ENCODE measurements at places on chromosomes 4 and X.

DNA sequence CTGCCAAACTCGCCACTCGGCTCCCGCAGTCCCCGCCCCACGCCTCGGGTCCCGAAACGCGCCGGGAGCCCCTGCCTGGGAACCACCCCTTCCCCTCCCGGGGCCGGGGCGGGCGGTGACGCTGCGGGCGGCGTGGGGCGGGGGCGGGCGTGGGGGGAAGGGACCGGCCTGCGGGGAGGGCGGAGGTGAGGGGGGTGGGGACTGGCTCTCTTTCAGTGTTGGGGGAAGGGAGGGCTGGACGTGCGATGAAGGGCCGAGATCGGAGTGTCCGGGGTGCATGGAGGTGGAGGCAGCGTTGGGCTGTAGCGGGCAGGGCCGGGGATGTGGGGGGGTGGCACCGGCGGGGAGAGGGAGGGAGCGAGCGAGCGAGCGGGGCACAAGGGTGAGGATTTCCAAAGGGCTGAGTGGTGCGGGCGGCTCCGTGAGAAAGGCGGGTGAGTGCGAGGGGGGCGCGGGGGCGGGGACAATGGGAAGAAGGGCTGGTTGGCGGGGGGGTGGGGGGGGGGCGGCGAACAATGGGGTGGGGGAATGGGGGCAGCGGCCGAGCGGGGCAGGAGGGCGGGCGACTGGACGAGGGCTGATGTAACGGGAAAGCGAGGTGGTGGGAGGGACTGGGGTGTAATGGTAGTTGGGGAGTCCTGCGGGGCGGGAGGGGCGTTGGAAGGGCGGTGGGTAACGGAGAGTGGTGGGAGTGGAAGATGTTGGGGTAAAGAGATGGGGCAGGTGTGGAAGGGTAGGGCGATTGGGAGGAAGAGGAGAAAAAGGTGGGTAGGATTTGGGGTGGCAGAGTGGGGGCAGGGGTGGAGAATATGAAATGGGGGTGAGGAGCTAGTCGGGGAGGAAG, 578 bp downstream of the DCUN1D4 start:
- DNase-seq, result peak; percentile 58

DNA sequence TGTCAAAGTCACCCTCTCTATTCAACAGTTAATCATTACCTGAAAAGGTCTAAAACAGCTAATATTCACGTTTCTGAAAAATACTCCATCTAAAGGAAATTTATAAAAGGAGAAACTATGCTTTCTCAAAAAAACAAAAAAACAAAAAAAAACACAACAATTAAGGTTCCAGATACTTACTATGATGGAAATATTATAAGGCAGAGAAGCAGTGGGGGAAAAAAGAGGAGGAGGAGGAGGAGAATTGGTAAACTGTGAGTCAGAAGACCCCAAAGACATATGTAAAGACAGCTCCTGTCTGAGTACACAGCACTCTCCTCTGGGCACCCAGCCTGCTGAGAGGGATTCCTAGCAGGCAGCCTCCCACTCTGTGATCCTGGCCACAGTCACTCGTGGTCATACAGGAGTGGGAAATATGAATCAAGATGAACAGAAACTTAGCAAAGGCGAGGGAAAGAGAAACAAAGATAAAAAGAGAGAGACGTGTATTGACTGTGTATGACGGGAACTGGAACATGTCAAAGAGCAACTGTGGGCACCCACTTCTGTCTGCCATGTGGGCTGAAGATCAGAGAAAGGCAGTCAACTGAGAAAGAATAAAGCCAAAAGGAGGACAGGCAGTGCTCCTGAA, 12.5 kb downstream of the KLHL15 start:
- DNase-seq, result peak; percentile 7

DNA sequence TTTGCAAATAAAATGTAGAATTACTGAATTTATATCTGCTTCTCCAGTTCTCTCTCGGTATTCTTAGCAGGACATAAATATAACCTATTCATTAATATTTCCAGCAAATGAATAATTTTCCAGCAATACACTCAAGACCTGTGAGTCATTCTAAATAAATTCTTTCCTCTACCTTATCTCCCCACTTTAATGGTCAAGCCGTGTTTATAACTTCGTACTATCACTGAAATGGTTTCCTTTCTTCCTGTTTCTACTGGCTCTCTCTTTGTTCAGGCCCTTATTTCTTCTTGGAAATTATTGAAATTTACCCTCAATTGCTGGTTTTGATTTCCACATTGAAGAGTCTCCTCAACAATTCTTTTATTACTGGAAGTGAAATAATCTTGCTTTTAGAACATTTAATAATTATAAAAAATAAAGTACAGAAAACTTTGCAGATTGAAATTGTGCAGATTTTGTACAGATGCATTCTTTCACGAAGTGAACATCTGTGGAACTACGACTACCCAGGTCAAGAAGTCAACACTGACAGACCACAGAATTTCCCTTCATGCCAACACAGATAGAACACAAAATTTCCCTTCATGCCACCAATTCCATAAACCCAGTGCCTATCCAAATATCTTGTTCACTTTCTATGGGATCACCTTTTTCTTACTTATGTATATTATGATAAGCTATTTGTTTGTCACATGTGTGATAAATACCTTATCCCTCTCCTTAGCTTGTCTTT, 205.7 kb downstream of the FAT4 start:
- no peak for DNase-seq

DNA sequence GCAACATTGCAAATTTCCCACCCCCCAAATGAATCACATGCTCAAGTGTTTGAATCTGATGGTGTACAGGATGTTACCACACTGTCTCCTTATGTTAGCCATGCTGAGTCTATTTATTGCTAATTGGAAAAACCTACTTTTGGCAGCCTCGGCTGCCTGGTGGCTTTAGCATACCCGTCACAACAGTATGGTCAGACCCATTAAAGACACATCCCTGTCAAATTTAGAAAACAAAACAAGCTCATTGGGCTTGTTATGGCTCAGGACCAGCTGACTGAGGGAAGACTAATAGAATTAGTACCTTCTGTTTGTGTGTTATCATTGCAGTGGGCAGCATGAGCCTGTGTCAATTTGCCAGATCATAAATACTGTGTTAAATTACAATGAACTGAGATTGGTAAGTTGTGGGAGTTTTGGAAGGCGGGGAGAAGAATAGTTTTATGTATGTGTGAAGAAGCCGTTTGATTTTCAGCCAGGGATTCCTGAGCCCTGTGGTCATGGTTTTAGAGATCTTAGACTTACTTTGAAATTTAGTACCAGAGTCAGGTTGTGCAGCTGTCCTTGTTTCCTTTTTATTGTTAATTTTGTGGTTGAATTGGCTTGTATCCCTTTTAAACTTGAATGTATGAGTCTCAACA, 66.8 kb downstream of the POLA1 start:
- no peak for DNase-seq

DNA sequence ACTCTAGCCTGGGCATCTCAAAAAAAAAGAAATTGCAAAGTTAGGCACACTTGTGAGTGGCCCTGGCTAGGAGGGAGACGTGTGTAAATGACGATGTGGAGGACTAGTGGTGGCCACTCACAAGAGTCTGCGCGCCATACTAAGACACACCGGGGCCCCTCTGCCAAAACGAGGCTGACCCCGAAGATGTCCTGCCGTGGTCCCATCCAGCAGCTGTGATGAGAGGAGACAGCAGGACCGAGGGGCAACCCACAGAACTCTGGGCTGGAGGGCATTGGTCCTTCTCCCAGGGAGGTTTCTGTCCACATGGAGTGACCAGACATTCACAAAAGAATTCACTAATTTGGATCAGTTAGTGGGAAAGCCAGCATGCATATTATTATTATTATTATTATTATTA, 47.4 kb downstream of the NOP14 start:
- no peak for DNase-seq

GRCh38 chr4:14302021-14302420, 674.5 kb upstream of the BOD1L1 start:
- no peak for DNase-seq

DNA sequence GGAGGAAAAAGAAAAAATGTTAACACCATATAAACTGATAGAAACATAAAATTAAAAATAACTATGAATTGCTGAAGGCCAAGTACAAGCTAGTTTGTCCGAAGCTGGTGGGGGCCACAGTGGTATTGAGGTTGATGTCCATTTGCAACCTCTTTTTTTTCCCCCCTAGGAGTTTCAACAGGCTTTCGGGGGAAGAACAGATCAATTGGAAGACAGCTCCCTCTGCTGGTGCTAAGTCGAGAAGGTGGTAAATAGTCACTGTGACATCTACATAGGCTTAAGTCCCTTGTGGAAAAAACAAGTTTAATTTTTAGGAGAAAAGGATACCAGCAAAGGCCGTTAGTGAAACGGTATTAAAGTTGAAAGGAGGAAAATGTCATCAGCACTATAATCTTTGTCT, 115.7 kb upstream of the ZXDA start:
- DNase-seq, result no peak

GRCh38 chrX:136251041-136251991, at the start of gene MAP7D3:
TSS of gene MAP7D3 (minus strand) at chrX:136251400. CDS start at chrX:136251358, 42 bp downstream.
- DNase-seq, result peak; percentile 41

- DNase-seq, result no peak
Measured at GRCh38 chr4:154643493-154643892, 31.0 kb upstream of the FGG start.

DNA sequence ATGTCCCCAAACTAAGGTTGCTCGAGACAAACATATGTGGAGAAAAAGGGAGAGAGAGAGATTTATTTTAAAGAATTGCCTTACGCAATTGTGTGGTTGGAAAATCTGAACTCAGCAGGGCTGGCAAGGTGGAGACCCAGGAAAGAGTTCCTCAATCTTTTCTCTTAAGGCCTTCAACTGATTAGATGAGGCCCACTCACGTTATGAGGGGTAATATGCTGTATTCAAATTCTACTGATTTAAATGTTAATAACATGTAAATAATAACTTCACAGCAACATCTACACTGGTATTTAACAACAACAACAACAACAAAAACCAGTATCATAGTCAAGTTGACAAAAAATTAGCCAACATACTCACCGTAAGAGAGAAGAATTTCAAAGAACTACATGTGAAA, 14.6 kb downstream of the SERPINA7 start:
- DNase-seq, result no peak

DNA sequence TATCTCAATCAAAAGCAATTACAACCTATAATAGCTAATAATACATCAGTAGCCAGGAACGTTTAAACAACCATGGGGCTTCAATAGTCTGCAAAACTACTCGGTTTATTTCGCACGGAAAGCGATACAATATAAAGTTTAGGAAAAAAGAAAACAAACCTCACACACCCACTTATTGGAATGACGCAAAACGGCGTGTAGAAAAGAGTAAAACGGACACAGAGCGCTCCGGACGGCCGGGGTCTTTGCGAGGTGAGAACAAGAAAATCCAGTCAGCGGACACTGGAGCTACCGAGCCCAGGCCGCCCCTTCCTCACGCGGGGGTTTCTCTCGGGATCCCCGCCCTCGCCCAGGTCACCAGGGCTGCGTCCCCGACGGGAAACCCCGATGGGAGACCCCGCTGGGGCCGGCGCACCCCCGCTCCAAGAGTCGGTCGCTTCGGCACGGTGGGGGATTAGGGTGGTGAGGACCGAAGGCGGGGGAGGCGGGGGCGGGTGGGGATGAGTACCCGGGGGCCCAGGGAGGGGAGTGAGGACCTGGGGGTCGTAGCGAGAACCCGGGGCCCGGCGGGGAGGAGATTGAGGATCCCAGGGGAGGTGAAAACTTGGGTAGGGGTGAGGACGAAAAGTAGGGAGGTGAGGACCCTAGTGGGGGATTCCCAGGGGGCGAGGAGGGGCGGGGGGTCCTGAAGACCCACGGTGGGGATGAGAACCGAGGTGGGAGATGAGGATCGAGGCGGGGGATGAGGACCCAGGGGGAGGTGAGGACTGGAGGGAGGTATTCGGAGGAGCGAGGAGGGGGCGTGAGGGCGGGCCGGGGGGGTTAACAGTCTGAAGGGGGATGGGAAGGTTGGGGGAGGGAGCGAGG, 737 bp downstream of the NELFA start:
- DNase-seq, result no peak

- no peak for DNase-seq
Measured at GRCh38 chr4:136505020-136505419, 1027.3 kb downstream of the PCDH18 start.

DNA sequence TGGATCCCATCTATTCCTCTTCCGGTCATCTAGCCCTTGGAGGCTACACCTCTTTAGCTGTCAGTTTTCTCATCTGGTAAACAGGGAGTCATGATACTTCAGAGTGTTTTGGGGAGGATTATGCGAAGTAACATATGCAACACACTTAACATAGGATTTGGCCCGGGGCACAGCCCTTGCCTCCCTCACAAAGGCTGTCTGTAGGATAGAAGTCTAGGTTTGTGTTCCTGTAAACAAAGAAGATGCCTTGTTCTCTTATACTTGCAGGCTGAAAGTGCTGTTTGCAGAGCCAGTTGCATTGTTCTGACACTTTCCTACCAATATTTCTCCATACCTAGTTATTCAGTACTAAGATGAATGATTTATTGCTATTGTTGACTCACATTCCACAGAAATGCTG, 2.2 kb upstream of the APELA start:
- no peak for DNase-seq

- DNase-seq, result no peak
Measured at GRCh38 chr4:98113012-98113411, 30.3 kb downstream of the STPG2 start.

GRCh38 chr4:185017964-185018772, at the start of gene HELT:
TSS of gene HELT (plus strand) at chr4:185018490. CDS start at chr4:185018929, 439 bp downstream.
- no peak for DNase-seq

- DNase-seq, result no peak
Measured at GRCh38 chr4:77711469-77711868, 105.8 kb downstream of the CXCL13 start.

DNA sequence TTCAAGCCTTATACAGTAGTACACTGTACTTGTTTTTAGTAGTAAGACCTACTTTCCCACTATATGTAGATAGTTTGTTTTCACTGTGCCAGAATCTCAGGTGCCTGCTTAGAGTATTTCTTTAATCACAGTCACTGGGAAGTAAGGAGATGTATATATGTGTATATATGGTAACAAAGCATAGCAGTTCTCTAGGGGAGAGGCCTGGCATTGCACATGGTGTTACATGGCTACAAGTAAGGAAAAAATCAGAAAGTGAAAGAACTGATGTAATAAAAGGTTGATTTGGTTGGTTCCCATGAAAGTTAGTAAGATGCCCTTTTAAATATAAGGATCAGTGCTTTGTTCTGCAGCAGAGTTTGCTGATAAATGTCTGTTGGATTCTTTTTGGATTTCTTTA, 9.3 kb upstream of the DCK start:
- no peak for DNase-seq

GRCh38 chr4:121154103-121154515, 10.0 kb downstream of the TNIP3 start:
- no peak for DNase-seq

DNA sequence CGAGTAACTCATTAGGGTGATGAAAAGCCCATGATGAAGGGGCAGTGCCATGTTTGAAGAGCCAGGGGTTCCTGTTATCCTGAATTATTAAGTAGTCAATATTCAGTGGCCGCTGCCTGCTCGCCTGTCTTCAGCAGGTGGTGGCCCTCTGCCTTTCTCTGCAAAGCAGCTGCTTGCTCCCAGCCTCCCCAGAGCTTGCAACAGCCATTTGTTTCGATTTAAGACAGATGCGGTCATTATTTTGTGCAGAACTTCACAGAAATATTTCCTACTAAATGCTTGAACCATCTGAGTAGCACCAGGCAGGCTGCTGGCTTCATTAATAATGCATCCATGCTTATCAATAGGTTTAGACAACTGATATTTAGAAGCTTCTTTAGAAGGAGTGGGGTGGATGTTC, 104.3 kb upstream of the TTC29 start:
- DNase-seq, result no peak
